ENCODE measurements at places on chromosomes 5 and 9. TPM values are rescaled to one million over a fixed set of nuclear protein-coding genes. Genes with fewer than 3 reads are reported as not detected.

Gene PCDHA12
- 0.48 TPM for total RNA-seq

Gene CARD6
- 9.4 TPM for total RNA-seq

Gene PDE8B
- not detected for total RNA-seq

Gene PTGES
- 20.5 TPM for total RNA-seq

Measured in tracheal epithelial cell (primary cell).